H1 (cell line): ENCODE measurements at places on chromosomes 6 and 20.

DNA sequence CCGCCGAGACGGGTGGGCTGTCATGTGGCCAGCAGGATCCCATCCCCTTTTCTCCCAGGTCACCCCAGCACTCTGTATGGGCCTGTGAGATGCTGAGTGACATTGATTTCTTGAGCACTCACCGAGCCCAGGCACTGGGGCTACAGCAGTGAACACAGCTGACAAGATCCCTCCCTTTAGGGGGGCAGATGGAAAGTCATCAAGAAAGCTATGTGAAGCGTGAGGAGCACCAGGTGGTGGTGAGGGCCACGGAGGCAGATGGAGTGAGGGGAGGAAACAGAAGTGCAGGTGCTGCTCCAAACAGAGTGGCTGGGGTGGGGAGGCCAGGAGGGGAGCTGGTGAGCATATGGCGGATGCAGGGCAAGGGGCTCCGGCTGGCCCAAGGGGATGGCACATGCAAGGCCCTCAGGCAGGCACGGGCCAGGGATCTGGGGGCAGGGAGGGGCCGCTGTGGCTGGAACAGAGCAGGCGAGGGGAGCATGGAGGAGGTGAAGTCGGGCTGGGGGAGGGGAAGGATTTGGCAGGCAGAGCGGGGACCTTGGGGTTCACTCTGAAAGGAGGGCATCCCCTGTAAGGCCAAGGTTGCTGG lies 184.0 kb downstream of the BMP7 start:
- H3K4me1 ChIP-seq = no peaks in the 10 kb centered on the region
- H3K27ac ChIP-seq = no peak overlapping the region
- no peaks in the 10 kb centered on the region for H3K27me3 ChIP-seq
- no peaks in the 10 kb centered on the region for H3K36me3 ChIP-seq
- H3K4me3 ChIP-seq = no peak overlapping the region

DNA sequence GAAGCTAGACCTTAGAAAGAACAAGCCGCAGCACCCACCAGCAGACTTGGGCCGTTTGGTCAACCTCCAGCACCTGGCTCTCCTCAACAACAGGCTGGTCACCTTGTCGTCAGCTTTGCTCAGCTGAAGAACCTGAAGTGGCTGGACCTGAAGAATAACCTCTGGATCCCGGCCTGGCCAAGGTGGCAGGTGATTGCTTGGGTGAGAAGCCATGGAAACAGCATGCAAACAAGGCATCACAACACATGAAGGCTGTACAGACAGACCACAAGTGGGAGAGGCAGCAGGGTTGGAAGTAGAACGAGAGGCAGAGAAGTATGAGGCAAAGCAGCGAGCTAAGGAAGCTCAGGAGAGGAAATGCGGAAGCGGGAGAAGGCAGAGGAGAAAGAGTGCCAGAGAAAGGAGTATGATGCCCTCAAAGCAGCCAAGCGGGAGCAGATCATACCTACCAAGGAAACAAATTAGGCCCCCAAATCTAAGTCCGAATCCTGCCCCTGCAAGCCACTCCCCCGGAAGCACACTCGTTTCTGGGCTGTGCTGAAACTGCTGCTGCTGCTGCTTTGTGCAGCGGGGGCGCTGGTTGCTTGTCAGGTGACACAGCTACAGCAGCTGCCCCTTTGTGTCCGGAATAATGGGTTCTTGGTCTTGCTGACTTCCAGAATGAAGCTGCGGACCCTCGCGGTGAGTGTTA lies 121.6 kb upstream of the LGSN start:
- H3K27me3 ChIP-seq = no peaks in the 10 kb centered on the region
- H3K4me1 ChIP-seq = no peaks in the 10 kb centered on the region
- H3K36me3 ChIP-seq = no peaks in the 10 kb centered on the region
- no peak overlapping the region for H3K4me3 ChIP-seq

GRCh38 chr6:89118931-89119330 lies 1.1 kb upstream of the SRSF12 start:
- no peaks in the 10 kb centered on the region for H3K36me3 ChIP-seq
- no peak overlapping the region for H3K4me3 ChIP-seq
- no peaks in the 10 kb centered on the region for H3K4me1 ChIP-seq
- peaks cover 15% of the 10 kb centered on the region for H3K27me3 ChIP-seq
- H3K27ac ChIP-seq = no peak overlapping the region

DNA sequence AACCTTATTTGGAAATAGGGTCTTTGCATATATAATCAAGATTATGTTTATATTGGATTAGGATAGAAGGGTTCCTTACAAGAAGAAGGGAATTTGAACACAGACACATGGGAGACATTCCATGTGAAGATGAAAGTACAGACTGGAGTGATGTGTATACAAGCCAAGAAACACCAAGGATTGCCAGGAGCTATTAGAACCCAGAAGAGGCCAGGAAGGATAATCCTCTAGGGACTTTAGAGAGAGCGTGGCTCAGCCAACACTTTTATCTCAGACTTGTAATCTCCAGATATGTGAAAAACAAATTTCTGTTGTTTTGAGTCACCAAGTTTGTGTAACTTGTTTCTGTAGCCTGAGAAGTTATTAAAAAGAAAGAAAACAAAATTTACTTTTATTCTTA lies 1173.9 kb upstream of the CITED2 start:
- no peak overlapping the region for H3K27ac ChIP-seq
- H3K4me1 ChIP-seq = no peaks in the 10 kb centered on the region
- DNase-seq = no peak
- H3K36me3 ChIP-seq = no peaks in the 10 kb centered on the region
- no peaks in the 10 kb centered on the region for H3K27me3 ChIP-seq
- no peak overlapping the region for H3K4me3 ChIP-seq

- H3K36me3 ChIP-seq = no peaks in the 10 kb centered on the region
- H3K4me1 ChIP-seq = peaks cover 12% of the 10 kb centered on the region
- DNase-seq = peak; percentile 53
- no peak overlapping the region for H3K4me3 ChIP-seq
- H3K27me3 ChIP-seq = no peaks in the 10 kb centered on the region
Measured at GRCh38 chr6:107061125-107062020, 33.4 kb downstream of the MTRES1 start.

DNA sequence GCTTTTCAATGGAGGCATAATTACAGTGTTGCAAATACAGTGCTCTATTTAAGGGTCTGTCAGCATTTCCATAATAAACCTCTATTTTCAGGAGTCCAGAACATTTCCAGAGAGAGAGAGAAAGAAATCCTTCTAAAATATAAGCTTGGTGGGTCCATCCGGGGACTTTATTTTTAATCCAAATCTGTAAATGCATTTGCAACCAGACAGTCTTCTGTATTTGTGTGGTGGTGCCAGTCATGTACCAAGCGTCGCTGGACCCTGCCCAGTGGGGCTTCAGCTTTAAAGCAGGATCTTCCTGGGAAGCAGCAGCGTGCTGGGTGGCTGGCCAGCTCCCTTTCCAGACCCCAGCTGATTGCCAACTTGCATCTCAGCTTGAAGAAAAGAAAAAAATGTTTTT lies 256.5 kb upstream of the SUPT3H start:
- no peak overlapping the region for H3K4me3 ChIP-seq
- no peaks in the 10 kb centered on the region for H3K27me3 ChIP-seq
- H3K36me3 ChIP-seq = no peaks in the 10 kb centered on the region
- DNase-seq = no peak
- no peaks in the 10 kb centered on the region for H3K4me1 ChIP-seq

GRCh38 chr6:168160506-168161370 lies 81.7 kb upstream of the FRMD1 start:
- no peak overlapping the region for H3K4me3 ChIP-seq
- peaks cover 7% of the 10 kb centered on the region for H3K4me1 ChIP-seq
- DNase-seq = no peak

DNA sequence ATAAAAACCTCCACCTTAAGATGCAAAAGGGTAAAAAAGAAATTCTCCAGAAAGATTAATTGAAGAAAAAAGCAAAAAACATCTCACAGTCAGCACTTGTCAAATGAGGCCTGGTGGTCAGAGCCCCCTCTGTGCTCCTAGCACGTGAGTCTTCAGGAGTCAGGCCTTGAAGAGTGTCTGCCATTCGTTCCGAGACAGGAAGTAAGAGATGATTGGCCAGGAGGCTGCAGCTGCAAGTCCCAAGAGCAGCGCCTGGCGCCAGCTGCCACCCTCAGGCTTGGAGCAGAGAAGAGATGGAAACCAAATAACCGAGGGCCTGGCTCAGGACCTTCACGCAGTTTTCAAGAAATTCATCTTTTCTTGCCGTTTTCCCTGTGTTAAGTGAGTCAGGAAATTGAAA lies 65.0 kb downstream of the FAM120B start:
- H3K27me3 ChIP-seq = no peaks in the 10 kb centered on the region
- H3K4me1 ChIP-seq = peaks cover 6% of the 10 kb centered on the region
- H3K36me3 ChIP-seq = no peaks in the 10 kb centered on the region; the same call in 1 of the 2 replicates
- H3K4me3 ChIP-seq = no peak overlapping the region
- peak; percentile 10 for DNase-seq
- no peak overlapping the region for H3K27ac ChIP-seq

- no peak for DNase-seq
- no peaks in the 10 kb centered on the region for H3K27me3 ChIP-seq
- H3K36me3 ChIP-seq = no peaks in the 10 kb centered on the region
- no peaks in the 10 kb centered on the region for H3K4me1 ChIP-seq
- H3K27ac ChIP-seq = peak overlapping the region; percentile 73
Measured at GRCh38 chr6:28537065-28537464, 11.4 kb downstream of the GPX5 start.

DNA sequence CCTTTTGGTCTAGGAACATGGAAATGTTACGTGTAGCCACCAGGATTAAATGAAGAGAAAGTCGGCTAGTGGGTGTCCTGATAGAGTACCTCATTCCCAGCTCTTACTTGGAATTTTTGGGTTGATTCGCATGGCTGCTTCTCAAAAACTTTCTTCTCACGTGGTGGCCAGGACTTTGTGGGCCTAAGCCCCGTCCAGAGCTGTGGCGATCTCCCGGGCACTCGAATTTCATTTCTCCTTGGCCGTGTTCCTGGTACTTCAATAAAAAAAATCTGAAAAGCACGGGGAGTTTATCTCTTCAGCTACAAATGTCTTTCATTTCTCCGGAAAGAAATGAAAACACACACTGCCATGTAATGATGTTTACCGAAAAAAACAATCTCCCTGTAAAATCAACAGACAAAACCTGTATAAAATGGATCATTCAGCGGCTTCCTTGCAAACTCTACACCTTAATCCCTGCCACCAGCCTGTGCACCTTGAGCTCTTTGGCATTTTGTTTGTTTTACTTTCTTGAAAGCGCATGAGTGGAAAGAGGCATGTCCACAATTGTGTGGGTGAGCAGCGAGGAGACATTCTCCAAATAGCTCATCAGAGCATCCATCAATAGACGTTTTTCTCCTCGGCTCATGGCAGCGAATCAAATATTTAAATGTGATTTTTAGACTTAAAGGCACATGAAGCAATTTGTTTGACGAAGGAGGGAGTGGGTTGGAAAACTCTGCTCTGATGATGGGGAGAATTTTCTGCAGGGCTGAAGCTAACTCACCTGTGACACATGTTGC lies 173.1 kb downstream of the TFAP2C start:
- no peaks in the 10 kb centered on the region for H3K36me3 ChIP-seq
- no peak overlapping the region for H3K4me3 ChIP-seq

DNA sequence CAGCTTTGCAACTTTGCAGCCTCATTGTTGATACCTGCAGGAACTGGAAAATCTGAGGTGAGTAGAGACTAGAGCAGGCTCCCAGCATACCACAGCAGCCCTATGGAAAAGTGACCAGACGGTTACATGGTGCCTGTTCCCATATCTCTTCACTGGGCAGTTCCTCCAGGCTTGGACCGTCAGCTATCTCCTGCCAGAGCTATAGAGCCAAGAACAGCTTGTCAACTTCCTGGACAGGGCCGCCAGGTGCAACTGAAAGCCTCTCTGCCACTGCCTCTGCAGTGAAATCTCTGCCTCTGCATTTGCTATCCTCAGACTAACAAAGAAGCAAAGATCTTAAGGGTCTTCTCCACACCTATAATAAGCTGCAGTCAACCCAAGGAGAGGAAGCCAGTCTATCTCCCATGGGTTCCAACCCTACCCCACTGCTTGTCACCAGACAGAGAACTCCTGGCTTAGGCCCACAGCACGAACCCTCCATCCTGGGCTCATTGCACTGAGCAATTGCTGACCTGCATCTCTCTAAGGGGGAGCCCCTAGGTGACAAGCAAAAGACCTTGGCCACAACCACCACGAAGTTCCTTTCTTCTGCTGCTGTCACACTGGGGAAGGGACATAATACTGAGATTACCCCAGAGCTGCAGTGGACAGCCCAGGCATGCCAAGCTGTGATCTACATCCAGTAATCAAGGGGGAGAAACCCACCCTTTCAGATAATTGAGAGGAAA lies 60.1 kb upstream of the KHDRBS2 start:
- H3K27me3 ChIP-seq = no peaks in the 10 kb centered on the region
- no peak for DNase-seq
- no peak overlapping the region for H3K27ac ChIP-seq
- no peaks in the 10 kb centered on the region for H3K4me1 ChIP-seq
- no peaks in the 10 kb centered on the region for H3K36me3 ChIP-seq

DNA sequence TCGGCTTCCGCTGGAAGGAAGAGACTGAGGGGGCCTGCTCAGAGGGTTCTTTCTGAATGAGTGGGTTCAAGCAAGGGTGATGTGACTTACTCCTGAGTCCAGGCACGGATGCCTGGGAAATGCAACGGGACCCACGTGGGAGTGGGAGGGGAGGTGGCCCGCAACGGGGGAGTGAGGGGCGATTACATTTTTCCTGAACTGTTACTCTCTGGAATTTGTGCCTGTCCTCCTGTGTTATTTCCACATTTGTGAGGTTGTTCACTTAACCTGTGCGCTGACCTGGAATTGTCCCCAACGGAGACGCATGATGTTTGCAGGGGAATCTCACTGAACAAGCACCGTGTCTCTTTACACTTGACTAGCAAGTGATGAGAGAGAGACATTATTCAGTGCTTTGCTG lies 209.4 kb downstream of the CDH4 start:
- H3K27ac ChIP-seq = no peak overlapping the region
- no peaks in the 10 kb centered on the region for H3K27me3 ChIP-seq
- no peak for DNase-seq
- H3K4me1 ChIP-seq = no peaks in the 10 kb centered on the region

GRCh38 chr6:125728739-125729138 lies 20.7 kb upstream of the HEY2 start:
- no peak overlapping the region for H3K4me3 ChIP-seq
- no peak overlapping the region for H3K27ac ChIP-seq
- no peaks in the 10 kb centered on the region for H3K4me1 ChIP-seq
- no peaks in the 10 kb centered on the region for H3K36me3 ChIP-seq

GRCh38 chr6:129795261-129795660 lies 65.9 kb downstream of the TMEM244 start:
- no peak overlapping the region for H3K27ac ChIP-seq
- no peaks in the 10 kb centered on the region for H3K27me3 ChIP-seq

- no peaks in the 10 kb centered on the region for H3K36me3 ChIP-seq
- H3K27ac ChIP-seq = no peak overlapping the region
- no peaks in the 10 kb centered on the region for H3K27me3 ChIP-seq
- H3K4me3 ChIP-seq = no peak overlapping the region
- no peaks in the 10 kb centered on the region for H3K4me1 ChIP-seq
Measured at GRCh38 chr6:18561037-18561750, 174.0 kb downstream of the RNF144B start.

GRCh38 chr20:6533351-6533750 lies 234.1 kb upstream of the BMP2 start:
- no peak for DNase-seq
- H3K4me3 ChIP-seq = no peak overlapping the region
- no peak overlapping the region for H3K27ac ChIP-seq
- no peaks in the 10 kb centered on the region for H3K36me3 ChIP-seq
- no peaks in the 10 kb centered on the region for H3K27me3 ChIP-seq

GRCh38 chr20:4045741-4046140 lies 30.4 kb upstream of the RNF24 start:
- H3K4me1 ChIP-seq = peaks cover 2% of the 10 kb centered on the region; the same call in 1 of the 2 replicates
- no peak overlapping the region for H3K4me3 ChIP-seq
- H3K27me3 ChIP-seq = no peaks in the 10 kb centered on the region
- no peak for DNase-seq
- H3K36me3 ChIP-seq = no peaks in the 10 kb centered on the region

- no peaks in the 10 kb centered on the region for H3K36me3 ChIP-seq
- no peaks in the 10 kb centered on the region for H3K27me3 ChIP-seq
- H3K4me3 ChIP-seq = no peak overlapping the region
- H3K4me1 ChIP-seq = peaks cover 13% of the 10 kb centered on the region
Measured at GRCh38 chr6:39938773-39939654, 4.8 kb upstream of the MOCS1 start.
